CD4-positive, alpha-beta T cell treated with Interleukin-21 for 1 hour (primary cell): ENCODE measurements at places on chromosomes 4 and X.

DNA sequence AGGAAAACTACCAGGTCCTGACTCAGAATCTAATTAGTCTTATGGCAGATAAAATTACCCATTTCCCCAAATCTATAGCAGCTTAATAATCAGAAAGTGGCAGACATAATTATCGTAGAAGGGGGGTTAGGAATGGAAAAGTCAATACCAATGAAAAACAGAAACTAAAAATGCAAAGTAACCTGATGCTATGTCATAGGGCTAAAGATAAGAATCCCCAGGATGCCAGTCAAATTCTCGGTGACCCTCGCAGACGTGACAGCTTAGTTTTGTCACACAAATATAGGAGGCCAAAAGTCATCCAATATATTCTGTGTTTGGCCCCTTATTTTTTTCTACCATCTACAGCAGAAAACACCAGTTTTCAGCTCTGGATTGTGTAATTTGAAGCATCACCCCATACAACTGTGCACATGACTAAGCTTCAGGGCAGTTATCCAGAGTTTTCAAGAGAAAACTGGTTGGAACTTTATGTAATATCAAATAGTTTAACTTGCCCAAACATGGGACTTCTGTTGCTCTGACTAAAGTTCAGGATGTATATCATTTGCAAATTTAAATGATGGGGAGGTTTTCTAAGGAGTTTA, 30.9 kb downstream of the RASSF6 start:
- DNase-seq: no peak

GRCh38 chr4:973431-974397, at the start of gene DGKQ:
Gene DGKQ (minus strand): TSS chr4:973569. CDS start chr4:973482, 87 bp downstream.
- peak; percentile 93 for DNase-seq

DNA sequence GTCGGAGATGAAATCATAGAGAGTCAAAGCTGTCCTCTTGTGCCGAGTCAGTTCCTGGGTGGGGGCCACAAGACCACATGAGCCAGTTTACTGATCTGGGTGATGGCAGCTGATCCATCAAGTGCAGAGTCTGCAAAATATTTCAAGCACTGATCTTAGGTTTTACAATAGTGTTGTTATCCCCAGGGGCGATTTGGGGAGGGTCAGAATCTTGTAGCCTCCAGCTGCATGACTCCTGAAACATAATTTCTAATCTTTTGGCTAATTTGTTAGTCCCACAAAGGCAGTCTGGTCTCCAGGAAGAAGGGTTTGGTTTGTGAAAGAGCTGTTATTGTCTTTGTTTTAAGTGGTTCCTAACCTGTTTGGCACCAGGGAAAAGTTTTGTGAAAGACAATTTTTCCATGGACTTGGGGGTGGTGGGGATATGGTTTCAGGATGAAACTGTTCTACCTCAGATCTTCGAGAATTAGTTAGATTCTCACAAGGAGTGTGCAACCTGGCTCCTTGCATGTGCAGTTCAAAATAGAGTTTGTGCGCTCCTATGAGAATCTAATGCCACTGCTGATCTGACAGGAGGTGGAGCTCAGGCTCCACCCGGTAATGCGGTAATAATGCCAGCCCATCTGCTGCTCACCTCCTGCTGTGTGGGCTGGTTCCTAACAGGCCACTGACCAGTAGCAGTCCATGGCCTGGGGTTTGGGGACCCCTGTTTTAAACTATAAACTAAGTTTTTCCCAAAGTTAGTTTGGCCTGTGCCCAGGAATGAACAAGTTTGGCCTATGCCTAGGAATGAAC, 29.2 kb downstream of the METAP1 start:
- no peak for DNase-seq

DNA sequence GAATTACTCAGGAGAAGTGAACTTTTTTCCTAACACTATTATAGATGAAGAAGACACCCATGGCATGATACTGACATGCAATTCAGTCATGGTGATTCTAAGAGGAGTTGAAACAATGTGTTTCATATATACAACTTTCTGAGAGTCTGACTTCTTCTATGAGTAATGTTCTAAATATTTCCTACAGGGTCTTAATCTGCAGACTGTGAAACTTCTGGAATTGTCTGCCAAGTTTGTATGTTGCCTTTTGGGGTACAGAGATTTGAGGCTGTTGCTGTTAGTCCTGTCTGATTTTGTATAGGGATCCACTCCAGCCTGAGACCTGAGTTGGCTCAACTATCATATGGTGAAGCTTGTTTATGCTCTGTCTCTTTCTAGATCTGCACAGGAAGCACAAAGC, 160.6 kb upstream of the GATB start:
- DNase-seq: no peak

GRCh38 chr4:6134612-6135220, 65.6 kb downstream of the JAKMIP1 start:
- peak; percentile 77 for DNase-seq

DNA sequence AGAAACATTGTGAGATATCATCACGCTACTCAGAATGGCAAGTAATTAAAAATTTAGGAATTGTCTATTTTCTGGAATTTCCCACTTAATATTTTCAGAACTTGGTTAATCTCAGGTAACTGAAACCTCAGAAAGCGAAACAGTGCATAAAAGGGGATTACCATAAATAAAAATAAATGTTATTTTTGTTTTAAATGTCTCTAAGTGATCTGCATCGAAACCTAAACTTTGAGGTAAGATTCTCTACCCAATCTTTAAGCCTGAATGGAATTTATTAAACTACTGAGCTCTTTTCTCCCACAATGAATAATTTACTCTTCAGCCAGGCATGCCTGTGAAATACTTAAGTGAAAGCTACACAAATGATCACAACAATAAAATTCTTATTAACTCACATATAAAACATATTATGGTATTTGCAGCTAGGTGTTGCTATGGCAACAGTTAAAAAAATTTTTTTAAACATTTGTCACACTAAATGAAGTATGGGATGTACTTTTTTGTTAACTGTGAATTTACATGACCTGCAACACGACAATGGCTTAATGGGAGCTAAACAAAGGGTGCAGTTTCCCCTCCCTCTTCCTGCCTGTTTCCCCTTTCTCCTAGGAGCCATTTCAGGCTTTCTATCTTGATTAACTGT, 220.2 kb upstream of the PRPS2 start:
- DNase-seq: no peak

GRCh38 chrX:121283921-121284320, 236.5 kb downstream of the GLUD2 start:
- no peak for DNase-seq

GRCh38 chrX:139077281-139078250, 366.0 kb upstream of the FGF13 start:
- no peak for DNase-seq
